ENCODE measurements at places on chromosomes 1 and 21.

DNA sequence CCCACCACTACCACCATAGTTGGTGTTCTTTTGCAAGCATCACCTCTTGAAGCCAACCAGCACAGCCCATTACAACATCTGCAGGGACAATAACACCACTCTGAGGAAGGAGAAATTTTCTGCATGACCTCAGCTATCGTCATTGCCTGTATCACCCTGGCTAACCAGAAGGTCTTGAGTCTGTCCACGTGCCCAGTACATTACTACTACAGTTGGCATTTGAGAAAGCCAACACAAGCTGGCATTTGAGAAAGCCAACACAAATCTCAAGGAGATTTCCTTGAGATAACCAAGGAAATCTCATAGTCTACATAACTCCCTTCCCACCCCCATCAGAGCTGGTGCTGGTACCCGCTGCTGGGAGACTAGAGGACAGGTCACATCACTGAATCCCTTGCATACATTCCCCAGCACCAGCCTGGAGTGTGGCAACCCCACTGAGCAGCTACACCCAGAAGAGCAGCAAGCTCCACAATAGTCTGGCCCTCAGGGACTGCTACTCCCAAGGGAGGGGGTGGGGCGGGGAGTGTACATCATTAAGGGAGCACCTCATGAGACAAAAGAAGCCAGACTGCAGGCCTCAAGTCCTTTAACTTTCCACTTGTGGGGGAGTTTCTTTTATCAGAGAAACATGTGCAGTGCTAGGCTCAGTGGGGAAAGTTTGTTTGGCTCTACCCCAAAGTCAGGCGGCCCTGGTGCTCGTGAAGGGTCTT is 46.0 kb upstream of the GUCA2A start:
- no peak for DNase-seq

DNA sequence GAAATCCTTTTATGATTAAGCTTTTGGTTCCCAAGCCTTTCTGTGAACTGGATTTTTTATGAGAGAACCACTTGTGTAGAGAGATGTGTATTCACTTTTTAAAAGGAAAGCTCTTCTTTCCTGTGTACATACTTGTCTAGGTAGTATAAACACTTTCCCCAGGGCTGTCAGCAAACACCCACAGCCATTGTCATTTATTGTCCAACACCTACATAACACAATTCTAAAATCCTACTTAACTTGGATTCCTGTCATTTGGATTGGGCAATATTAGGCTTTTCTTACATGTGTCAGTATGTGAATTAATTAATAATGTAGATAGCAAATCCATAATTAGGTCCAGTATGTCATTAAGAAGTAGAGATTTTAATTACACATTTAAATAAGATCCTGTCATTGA is 12.3 kb downstream of the DDX20 start:
- DNase-seq: no peak

- no peak for DNase-seq
Measured at GRCh38 chr1:241800640-241801039, 47.4 kb upstream of the EXO1 start.

- no peak for DNase-seq
Measured at GRCh38 chr1:66300280-66300971, 233.5 kb upstream of the SGIP1 start.

DNA sequence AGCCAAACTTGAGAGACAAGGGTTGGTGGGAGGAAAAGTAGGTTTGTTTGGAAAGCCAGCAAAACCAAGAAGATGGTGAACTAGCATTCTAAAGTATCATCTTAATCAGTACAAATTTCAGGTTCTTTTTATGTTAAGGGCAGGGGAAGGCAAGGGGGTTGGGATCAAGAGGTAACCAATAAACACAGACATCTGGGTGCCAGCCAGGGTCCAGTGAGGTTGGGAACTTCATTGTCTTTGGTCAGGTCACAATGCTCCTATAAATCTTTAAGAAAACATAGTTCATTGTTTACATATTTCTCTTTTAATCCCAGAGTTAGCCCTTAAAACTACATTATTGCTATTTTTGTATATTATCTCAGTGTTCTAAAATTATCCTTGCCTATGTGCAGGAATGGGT is 126.2 kb upstream of the NR5A2 start:
- no peak for DNase-seq

GRCh38 chr1:31765041-31765467 is 914 bp upstream of the ADGRB2 start:
- no peak for DNase-seq

DNA sequence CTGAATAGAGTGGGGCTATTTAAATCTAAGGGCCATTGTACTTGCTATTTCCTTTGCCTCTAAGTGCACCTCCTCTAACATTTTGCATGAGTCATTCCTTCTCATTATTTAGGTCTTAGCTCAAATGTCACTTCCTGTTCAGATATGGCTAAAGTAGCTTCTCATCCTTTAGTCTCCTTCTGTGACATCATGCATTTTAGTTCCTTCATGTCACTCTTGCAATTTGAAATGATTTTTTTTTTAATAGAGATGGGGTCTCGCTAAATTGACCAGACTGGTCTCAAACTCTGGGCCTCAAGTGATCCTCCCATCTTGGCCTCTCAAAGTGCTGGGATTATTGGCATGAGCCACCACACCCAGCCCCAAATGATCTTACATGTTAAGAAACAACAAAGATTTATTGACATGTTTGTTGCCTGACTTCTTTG is 6.6 kb downstream of the TBX19 start:
- DNase-seq: no peak

DNA sequence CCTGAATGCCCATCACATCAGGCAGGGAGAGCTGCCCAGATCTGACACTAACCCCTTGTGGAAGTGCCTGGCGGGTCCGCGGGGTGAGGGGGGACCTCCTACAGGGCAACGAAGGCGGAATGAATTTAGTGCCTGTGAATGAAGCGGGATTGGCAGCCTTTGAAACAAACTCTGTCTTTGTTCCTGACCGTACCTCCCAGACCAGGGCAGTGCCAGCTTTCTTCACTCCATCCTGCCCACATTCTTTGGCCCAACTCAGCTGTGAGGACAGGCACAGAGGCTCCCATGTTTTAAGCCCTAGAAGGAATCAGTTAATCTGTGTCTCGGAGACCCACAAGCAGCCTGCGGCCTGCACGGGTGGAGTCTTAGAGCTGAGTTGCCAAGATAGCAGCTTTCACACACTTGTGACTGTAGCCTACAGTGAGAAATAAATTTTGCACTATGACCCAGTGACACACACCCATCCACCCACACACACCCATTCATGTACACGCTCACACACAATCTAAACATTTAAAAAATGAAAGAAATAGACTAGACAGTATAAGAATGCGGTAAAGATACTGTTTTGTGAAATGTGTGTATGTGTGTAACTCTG is 60.1 kb upstream of the USP24 start:
- DNase-seq: no peak

- no peak for DNase-seq
Measured at GRCh38 chr1:173342736-173343135, 134.4 kb upstream of the PRDX6 start.

DNA sequence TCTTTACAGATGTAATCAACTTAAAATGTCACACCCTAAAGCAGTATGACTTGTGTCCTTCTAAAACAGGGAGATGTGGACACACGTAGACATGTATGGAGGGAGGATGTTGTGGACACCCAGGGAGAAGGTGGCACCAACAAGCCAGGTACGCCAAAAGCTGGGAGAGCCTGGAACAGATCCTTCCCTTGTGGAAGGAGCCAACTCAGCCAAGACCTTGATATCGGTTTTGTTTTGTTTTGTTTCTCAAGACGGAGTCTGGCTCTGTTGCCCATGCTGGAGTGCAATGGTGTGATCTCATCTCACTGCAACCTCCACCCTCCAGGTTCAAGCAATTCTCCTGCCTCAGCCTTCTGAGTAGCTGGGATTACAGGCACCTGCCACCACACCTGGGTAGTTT is 45.6 kb downstream of the CHAF1B start:
- no peak for DNase-seq

DNA sequence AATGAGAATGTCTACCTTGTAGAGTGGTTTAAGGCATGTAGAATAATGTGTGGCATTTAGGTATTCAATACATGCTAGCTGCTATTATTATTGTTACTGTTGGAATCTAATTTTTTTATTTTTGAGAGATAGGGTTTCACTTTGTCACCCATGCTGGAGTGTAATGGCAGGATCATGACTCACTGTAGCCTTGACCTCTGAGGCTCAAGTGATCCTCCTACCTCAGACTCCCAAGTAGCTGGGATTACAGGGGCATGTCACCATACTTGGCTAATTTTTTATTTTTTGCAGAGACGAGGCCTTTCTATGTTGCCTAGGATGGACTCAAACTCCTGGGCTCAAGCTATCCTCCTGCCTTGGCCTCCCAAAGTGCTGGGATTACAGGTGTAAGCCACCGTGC is 61.9 kb downstream of the EPB41 start:
- DNase-seq: no peak

GRCh38 chr1:203556047-203556851 is 62.3 kb downstream of the OPTC start:
- no peak for DNase-seq

DNA sequence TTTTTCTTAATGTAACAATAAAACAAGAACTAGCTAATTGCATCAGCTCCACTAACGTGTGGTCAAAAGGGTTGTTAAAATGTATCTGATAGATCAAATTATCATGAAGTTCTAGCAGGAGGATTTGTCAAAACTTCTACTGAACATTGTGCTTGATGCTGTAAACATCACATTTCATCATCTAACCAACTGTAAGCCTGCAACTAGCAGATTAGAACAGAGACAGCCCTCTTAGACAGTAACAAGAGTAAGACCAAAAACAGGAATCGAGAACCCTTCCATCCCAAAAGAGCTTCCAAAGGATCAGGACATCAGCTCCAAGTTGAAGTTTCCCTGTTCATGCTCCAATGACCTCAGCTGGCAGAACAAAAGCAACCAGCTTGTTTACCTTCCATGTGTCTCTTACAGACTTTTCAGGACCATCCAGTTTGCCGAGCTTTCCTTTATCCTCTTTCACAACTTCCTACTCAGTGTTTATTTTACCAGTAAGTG is 44.6 kb downstream of the NIBAN1 start:
- no peak for DNase-seq

DNA sequence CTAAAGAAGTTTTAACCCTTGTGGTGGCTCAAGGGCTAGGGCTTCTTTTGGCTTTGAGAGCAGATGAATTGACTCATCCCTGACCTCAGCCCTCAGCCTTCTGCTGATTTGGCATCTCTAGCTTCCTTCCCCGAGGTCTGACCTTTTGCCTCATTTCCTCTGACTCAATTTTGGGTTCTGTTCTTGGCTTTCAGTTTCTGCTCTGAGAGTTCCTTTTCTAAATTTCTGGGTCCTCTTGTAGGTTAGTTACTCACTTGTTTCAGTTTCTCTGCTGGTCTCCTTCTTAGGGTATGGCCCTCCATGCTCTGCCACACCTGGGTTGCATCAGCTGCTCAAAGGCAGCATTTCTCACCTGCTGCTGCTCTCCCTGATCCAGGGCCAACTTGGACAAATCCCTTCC is 19.4 kb downstream of the PDE4B start:
- DNase-seq: no peak

- no peak for DNase-seq
Measured at GRCh38 chr1:232628335-232629249, 1.3 kb downstream of the SIPA1L2 start.

DNA sequence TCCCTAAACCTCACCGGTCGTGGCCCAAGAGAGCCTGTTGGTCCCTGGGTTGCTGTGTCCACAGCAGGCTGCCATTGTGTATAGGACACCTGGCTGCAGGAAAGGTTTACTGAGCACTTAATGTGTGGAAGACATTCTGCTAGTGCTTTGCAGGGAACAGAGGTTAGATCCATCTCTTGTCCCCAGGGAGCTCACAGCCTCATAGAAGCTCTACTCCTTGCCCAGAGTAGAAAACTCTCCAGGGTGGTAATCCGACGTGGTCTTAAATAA is 16.9 kb upstream of the ALPL start:
- no peak for DNase-seq

DNA sequence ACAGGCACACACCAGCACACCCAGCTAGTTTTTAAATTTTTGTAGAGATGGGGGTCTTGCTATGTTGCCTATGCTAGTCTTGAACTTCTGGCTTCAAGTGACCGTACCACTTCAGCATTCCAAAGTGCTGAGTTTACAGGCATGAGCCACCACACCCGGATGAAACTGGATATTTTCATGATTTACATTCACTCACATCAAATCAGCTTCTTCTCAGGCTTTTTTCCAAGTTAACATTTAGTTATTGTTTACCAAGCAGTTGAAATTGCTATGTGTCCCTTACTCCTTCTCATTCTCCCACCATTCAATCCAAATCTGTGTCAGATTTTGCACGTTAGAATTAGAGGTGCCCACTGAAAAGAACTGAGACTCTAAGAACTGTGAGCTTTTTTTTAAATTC is 18.4 kb downstream of the RIT1 start:
- no peak for DNase-seq

DNA sequence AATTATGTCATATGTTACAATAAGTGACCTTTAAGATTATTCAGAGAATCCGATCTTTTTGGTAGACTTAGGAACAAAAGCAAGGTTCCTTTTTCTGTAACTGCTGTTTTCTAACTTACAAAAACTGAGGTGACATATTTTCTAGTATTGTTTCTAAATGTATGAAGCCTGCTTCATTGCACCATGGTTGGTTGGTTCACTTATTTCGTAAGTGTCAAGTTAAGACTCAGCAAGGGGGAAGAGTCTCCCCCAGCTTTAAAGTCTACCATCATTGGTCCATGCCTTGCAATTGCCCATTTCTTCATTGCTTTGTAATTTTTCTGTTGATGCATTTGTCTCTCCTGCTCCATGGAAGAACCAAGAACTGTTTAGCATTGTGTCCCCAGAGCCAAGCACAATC is 136.9 kb downstream of the DISC1 start:
- no peak for DNase-seq

GRCh38 chr1:56457756-56458375 is 121.5 kb downstream of the PLPP3 start:
- no peak for DNase-seq

DNA sequence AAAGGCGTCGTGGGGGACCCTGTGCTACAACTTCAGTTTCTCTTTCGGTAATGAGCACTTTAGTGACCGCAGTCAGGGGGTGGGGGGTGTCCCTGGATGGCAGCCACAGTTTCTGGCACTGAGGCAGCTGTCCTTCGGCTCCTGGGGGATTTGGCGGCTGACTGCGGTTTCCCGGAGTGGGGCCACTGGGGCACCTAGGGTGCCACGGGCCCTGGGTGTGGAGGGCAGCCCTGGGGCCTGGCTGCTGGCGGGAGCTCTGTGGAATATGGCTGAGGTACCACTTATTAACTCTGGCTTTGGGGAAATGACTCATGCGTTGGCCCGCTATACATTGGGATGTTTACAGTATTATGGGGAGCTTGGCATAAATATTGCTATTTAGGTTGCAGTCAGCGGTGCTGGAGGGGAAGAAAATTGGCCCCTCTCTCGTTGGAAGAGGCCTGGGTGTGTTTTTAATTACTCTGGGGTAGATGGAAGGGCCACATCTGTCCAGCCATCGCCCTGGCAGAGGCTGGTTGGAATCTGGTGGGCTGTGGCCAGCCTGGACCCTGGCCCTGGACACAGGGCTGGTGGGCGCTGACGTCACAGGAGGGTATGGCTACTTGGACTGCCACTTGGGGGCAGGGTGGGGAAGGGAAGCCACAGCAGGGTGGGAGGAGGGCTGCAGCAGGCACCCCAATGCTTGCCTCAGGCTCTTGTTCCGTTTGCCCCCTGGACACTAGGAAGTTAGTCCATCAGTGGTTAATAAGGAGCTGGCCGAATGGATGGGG is 2.0 kb downstream of the EPHB2 start:
- no peak for DNase-seq

GRCh38 chr1:116826818-116827606 is 72.8 kb downstream of the CD2 start:
- no peak for DNase-seq

- no peak for DNase-seq
Measured at GRCh38 chr1:167484726-167485502, 33.4 kb downstream of the CD247 start.

Measured in NCI-H2081 treated with DMSO at 0.1 percent for 48 hours (cell line).